ENCODE measurements at places on chromosomes 7 and 10.

DNA sequence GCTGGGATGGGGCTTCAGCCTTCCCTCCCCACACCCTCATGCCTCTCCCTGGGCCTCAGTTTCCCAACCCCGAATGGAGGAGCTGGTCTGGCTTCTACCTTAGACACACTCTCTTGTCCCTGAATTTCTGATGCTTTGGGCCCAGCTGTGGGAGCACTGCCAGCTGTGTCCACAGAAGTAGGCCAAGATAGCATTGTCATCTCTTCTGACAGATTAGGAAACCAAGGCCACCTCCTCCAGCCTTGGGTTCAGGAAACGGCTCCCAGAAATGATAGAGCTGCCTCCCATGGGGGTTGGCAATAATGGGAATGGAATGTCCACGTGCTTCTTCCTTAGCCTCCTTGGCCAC lies 1.3 kb downstream of the PPIF start:
- no peak overlapping the region for H3K27ac ChIP-seq
- no peaks in the 10 kb centered on the region for H3K36me3 ChIP-seq
- no peak overlapping the region for H3K4me3 ChIP-seq
- H3K27me3 ChIP-seq = no peaks in the 10 kb centered on the region
- H3K4me1 ChIP-seq = peaks cover 17% of the 10 kb centered on the region

- H3K36me3 ChIP-seq = no peaks in the 10 kb centered on the region
- H3K4me1 ChIP-seq = no peaks in the 10 kb centered on the region
Measured at GRCh38 chr10:6239213-6239991, 36.7 kb downstream of the PFKFB3 start.

DNA sequence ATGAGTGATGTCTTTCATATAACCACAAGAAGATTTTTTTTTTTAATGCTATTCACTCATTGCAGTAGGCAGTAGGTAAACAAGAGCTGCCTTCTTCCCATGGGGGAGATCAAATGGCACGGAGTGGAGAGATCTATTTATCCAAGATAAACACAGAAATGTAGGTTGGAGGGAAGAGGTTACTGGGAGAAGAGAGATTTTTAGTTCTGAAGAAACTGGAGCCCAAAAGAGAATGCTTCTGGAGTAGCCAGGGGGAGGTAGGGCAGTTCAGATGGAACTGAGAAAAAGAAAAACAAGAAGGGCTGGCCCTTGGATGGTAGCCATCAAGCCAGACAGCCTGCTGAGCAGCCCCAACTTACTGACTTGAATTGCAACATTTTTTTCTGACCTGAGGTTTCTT lies 270.1 kb upstream of the TPK1 start:
- H3K27me3 ChIP-seq = no peaks in the 10 kb centered on the region
- DNase-seq = peak; percentile 21
- no peaks in the 10 kb centered on the region for H3K4me1 ChIP-seq
- H3K27ac ChIP-seq = no peak overlapping the region
- no peak overlapping the region for H3K4me3 ChIP-seq

- no peaks in the 10 kb centered on the region for H3K27me3 ChIP-seq
- no peak for DNase-seq
- H3K4me3 ChIP-seq = no peak overlapping the region
- no peaks in the 10 kb centered on the region for H3K36me3 ChIP-seq
Measured at GRCh38 chr7:157412021-157412443, 75.2 kb downstream of the DNAJB6 start.
